ENCODE measurements at places on chromosomes 13 and 19. TPM values are rescaled to one million over a fixed set of nuclear protein-coding genes. Genes with fewer than 3 reads are reported as not detected.

The IGFLR1 gene
- 80.2 TPM for total RNA-seq

The KIR2DL3 gene
- not detected for total RNA-seq

The VSIG10L gene
- total RNA-seq = 4.6 TPM

- no peaks in the 10 kb centered on the region for H3K27me3 ChIP-seq
- no peak overlapping the region for H3K4me3 ChIP-seq
- H3K4me1 ChIP-seq = peaks cover 7% of the 10 kb centered on the region
- H3K27ac ChIP-seq = no peak overlapping the region
- H3K36me3 ChIP-seq = no peaks in the 10 kb centered on the region
These were observed 2.4 kb upstream of the NTN5 start for GRCh38 chr19:48674921-48675824.

GRCh38 chr13:33016414-33017322 lies at the start of gene KL:
Gene KL (plus strand): TSS chr13:33016423. CDS start chr13:33016441, 18 bp downstream.
- no peaks in the 10 kb centered on the region for H3K36me3 ChIP-seq
- H3K27me3 ChIP-seq = peaks cover 59% of the 10 kb centered on the region
- H3K27ac ChIP-seq = no peak within 1 kb of the TSS
- peak; percentile 42 for DNase-seq
- H3K4me3 ChIP-seq = peak within 1 kb of the TSS; percentile 52
- peaks cover 9% of the 10 kb centered on the region for H3K4me1 ChIP-seq

- no peaks in the 10 kb centered on the region for H3K36me3 ChIP-seq
- H3K27me3 ChIP-seq = peaks cover 2% of the 10 kb centered on the region
- DNase-seq = no peak
- H3K4me3 ChIP-seq = no peak overlapping the region
These were observed 22.3 kb upstream of the TNFSF11 start for GRCh38 chr13:42551611-42552010.

GRCh38 chr13:52906122-52906903 lies 57.9 kb upstream of the PCDH8 start:
- peaks cover 11% of the 10 kb centered on the region for H3K27me3 ChIP-seq
- H3K36me3 ChIP-seq = no peaks in the 10 kb centered on the region
- no peak overlapping the region for H3K4me3 ChIP-seq
- H3K27ac ChIP-seq = no peak overlapping the region
- no peaks in the 10 kb centered on the region for H3K4me1 ChIP-seq

DNA sequence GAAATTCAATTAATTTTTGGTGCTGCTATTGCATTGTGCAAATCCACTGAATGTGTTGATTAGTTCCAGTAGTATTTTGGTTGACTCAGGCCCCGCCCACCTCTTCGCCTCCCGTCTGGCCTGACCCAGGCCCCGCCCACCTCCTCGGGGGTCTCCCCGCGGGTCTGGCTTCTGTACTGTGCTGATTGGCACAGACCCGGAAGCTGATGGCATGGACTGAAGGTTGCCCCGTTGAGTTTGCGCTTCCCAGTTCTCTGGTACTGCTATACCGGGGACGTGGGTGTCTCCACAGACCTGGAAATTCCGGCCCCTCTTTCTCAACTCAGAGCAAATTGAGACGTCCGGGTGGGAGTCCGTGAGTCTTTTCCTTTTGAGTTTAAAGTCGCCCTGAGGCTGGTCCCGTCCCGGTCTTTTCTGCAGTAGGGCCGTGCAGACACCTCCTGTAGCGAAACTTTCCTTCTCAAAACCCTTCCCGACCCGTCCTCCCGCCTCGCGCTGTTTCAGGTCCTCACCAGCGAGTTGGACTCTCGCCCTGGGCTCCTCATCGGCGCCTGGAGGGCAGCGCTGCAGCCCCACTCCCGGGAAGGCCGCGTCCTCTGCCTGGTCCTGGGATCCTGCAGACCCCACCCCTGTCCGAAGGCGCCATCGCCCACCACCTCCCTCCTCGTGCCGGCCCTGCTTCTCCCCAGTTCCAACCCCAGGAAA lies 14.8 kb downstream of the ZNF701 start:
- H3K4me3 ChIP-seq = no peak overlapping the region
- H3K27ac ChIP-seq = no peak overlapping the region
- DNase-seq = no peak
- H3K27me3 ChIP-seq = no peaks in the 10 kb centered on the region

DNA sequence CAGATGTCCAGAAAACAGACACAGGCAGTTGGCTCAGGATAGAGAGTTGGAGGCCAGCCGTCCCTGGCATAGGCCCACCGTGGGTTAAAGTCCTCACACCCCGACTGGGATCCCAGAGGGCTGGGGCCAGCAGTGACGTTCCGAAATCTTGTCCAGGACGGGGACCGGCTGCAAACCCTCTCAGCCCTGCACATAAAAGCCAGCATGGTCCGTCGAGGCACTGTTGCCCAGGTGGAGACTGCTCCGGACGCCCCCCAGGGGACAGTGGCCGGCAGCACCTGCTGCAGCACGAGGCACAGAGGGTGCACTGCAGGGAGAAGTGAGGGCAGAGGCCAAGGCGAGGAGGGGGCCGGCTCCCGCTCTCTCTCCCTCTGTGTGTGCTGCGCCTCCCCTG lies 4.3 kb upstream of the IFNL2 start:
- H3K27ac ChIP-seq = no peak overlapping the region
- no peak for DNase-seq
- no peak overlapping the region for H3K4me3 ChIP-seq
- H3K36me3 ChIP-seq = no peaks in the 10 kb centered on the region
- peaks cover 36% of the 10 kb centered on the region for H3K27me3 ChIP-seq
- peaks cover 2% of the 10 kb centered on the region for H3K4me1 ChIP-seq

- no peaks in the 10 kb centered on the region for H3K4me1 ChIP-seq
- no peak overlapping the region for H3K27ac ChIP-seq
These were observed 325.9 kb downstream of the NDFIP2 start for GRCh38 chr13:79806821-79807220.

DNA sequence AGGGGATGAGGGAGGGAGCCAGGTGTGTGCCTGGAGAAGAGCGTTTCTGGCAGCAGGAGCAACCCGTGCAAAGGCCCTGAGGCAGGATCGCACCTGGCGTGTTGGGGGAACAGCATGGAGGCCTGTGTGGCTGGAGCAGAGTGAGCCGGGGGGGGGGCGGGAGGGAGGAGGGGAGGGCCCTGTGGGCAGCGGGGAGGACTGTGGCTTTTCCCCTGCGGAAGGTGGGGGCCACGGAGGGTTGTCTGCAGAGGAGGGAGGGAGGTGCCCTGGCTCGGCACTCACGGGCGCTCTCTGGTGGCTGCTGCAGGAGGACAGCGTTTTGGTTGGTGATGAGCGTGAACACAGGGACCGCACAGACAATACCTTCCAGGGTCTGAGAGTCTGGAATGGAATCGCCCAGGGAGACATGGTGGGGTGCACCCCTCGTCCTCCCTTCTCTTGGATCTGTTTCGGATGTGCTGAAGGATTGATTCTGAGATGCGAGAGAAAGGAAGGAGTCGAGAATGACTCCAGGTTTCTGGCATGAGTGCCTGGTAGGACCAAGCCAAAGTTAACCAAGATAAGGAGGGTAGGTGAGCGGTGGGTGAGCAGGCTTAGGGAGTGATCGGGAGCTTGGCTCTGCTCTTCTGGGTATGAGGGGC lies 6.5 kb downstream of the RAB11B start:
- no peaks in the 10 kb centered on the region for H3K27me3 ChIP-seq
- H3K36me3 ChIP-seq = peaks cover 7% of the 10 kb centered on the region
- DNase-seq = peak; percentile 91
- H3K4me1 ChIP-seq = peaks cover 30% of the 10 kb centered on the region
- peak overlapping the region; percentile 76 for H3K27ac ChIP-seq

GRCh38 chr13:93853912-93854311 lies 625.6 kb downstream of the DCT start:
- no peak for DNase-seq
- H3K4me1 ChIP-seq = no peaks in the 10 kb centered on the region
- no peaks in the 10 kb centered on the region for H3K36me3 ChIP-seq
- no peak overlapping the region for H3K27ac ChIP-seq
- no peak overlapping the region for H3K4me3 ChIP-seq

DNA sequence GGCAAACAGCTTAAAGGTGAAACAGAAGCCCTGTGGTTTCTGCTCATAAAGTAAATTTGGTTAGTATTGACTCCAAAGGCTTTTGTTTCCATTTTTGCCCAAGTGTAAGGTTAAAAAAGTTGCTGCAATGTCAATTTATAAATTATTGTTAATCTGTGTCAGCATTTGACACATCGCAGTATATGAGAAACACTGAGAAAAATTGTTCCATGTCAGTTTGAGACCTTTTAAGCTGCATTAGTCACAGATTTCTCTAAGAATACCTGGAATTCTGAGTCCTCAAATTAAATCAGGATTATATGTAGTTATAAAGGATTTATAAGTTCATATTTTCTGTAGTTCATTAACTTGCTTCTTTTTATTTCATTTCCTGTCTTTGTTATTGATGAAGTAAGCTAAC lies 78.8 kb downstream of the FGF14 start:
- no peaks in the 10 kb centered on the region for H3K36me3 ChIP-seq
- no peak for DNase-seq
- H3K4me3 ChIP-seq = no peak overlapping the region
- peaks cover 2% of the 10 kb centered on the region for H3K27me3 ChIP-seq
- H3K4me1 ChIP-seq = no peaks in the 10 kb centered on the region

DNA sequence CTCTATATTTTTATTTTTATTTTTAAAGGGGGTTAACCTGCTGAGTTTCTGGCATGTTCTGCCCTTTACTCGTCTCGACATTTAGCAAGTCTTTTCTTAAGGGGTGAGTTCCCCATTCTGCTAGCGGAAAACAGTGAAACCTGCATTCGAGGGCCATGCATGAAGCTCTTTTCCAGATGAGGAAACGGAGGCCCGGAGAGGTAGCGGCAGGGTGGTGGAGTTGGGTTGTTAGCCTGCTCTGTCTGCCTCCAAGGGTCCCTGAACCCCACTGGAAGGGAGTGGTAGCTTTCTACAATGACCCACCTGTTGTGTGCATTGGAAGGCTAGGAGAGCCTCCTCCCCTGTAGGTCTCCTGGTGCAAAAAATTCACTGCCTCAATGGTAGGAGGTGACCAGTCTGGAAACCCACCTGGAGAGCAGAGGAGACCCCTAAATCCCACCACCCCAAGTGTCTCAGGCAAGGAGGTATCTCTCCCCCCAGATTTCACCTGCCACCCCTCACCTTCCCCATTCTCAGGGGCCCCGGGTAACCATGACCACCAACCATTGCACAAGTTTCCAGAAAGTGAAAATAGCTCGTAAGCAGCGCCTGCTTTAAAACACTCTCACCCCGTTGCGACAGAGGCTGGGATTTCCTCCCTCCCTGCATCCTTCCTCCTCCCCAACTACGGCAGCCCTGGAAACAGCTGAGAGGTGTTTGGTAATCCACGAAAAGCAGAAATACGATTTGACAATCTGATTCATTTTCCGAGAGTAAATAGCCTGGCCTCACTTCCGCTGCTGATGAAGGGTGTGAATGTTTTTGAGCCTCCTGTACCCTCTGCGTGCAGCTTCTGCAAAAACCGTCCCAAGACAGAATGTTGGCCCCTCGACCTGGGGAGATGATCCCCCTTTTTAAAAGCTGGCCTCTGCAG lies 3.5 kb downstream of the KLF2 start:
- peak overlapping the region; percentile 48 for H3K4me3 ChIP-seq
- H3K27ac ChIP-seq = peak overlapping the region; percentile 37
- peaks cover 2% of the 10 kb centered on the region for H3K36me3 ChIP-seq

DNA sequence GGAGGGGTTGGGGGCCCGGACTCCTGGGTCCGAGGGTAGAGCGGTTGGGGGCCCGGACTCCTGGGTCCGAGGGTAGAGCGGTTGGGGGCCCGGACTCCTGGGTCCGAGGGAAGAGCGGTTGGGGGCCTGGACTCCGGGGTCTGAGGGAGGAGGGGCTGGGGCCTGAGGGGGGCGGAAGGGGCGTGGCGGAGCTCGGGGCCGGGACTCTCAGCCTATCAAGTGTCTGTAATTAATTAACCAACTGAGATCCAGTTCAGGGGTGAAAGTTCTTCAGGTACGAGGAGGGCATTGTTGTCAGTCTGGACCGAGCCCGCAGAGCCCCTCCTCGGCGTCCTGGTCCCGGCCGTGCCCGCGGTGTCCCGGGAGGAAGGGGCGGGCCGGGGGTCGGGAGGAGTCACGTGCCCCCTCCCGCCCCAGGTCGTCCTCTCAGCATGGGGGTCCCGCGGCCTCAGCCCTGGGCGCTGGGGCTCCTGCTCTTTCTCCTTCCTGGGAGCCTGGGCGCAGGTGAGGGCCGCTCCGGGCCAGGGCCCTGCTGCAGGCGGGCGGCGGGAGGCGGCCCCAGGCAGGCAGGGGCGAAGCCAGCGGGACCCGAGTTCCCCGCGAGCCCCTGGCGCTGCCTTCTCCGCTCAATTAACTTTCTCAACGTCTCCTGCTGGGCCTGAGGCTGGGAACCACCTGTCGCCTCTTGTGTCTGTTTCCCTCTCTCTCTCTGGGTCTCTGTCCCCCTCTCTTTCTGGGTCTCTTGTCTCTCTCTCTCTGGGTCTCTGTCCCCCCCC lies 697 bp downstream of the FCGRT start:
- no peaks in the 10 kb centered on the region for H3K27me3 ChIP-seq
- DNase-seq = peak; percentile 55
- H3K4me3 ChIP-seq = peak overlapping the region; percentile 76

GRCh38 chr13:38830442-38831045 lies 143.7 kb downstream of the FREM2 start:
- no peak overlapping the region for H3K27ac ChIP-seq
- no peak overlapping the region for H3K4me3 ChIP-seq
- H3K4me1 ChIP-seq = no peaks in the 10 kb centered on the region
- H3K36me3 ChIP-seq = no peaks in the 10 kb centered on the region
- no peak for DNase-seq
- H3K27me3 ChIP-seq = no peaks in the 10 kb centered on the region

DNA sequence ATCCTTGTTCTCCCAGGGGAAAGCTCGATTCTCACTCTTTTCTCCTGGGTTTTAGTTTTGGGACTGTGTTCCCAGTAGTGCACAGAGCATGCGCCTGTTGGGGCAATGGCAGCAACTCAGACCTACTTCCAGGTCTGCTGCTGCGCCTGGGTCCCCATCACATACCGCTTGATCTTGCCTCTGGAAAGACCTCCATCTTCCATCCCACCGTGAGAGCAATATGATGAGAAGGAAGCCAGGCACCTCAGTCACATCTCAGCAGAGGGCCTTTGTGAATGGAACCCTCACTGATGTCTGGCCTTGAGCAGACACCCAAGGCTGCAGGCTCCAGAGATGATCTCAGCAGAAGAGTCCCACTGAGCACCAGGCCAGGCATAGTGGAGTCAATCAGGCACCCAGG lies 176.8 kb upstream of the ZNF507 start:
- H3K27ac ChIP-seq = no peak overlapping the region
- peaks cover 5% of the 10 kb centered on the region for H3K27me3 ChIP-seq
- no peaks in the 10 kb centered on the region for H3K4me1 ChIP-seq
- DNase-seq = no peak
- H3K4me3 ChIP-seq = no peak overlapping the region

- peak; percentile 76 for DNase-seq
- peaks cover 57% of the 10 kb centered on the region for H3K36me3 ChIP-seq
- peak overlapping the region; percentile 94 for H3K27ac ChIP-seq
- no peak overlapping the region for H3K4me3 ChIP-seq
- no peaks in the 10 kb centered on the region for H3K27me3 ChIP-seq
- peaks cover 51% of the 10 kb centered on the region for H3K4me1 ChIP-seq
These were observed 14.9 kb downstream of the MAP2K2 start for GRCh38 chr19:4108767-4109625.

- DNase-seq = peak; percentile 35
- H3K27me3 ChIP-seq = no peaks in the 10 kb centered on the region
- no peaks in the 10 kb centered on the region for H3K4me1 ChIP-seq
- H3K27ac ChIP-seq = no peak overlapping the region
- H3K36me3 ChIP-seq = no peaks in the 10 kb centered on the region
These were observed 9.7 kb downstream of the HSD17B14 start for GRCh38 chr19:48826606-48827020.

Data from activated CD4-positive, alpha-beta T cell treated with anti-CD3 and anti-CD28 coated beads for 36 hours (primary cell).